ENCODE measurements at places on chromosomes 11 and 22.

DNA sequence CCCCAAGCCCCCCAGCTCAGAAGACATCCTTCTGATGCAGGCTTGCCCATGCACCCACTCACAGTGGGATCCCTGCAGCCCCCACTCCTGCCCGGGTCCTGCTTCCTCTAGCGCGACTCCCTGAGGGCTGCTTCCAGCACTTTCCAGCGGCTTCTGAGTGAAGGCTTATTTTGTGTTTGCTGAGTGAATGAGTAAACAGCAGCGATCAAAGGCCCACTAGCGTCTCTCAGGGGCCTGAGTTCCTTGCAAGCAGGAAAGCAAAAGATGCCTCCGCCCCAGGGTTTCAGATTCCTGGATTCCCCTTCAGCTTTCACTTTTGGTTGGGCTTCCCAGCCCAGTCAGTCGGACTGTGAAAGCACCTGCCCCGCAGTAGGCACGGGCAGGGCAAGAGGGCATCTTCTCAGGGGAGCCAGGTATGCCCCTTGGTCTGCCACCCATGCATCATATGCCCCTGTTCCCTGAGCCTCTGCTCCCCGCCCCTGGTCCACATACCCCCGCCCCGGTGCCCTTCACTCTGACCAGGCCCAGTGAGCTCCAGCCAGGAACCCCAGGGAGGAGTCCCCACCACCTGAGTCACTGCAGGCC is 9.2 kb downstream of the FADD start:
- no peak for DNase-seq

DNA sequence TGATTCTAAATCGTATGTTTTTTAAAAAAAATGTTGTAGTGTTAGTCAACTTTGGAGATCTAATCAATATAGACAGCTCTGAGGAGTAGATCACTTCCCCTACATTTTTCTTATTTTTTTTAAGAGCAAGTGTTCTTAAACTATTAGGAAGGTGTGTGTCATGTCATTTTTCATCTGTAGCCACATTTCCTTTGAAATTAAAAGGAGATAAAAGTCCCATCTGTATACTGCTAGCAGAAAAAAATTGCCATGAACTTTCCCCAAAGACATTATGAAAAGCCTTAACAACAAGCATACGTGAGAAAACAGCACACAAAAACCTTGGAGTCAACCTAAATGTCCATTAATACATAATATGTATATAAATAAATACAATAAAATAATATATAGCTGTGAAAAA is 286.6 kb downstream of the ETS1 start:
- no peak for DNase-seq

GRCh38 chr11:68358416-68358815 is 46.0 kb downstream of the LRP5 start:
- DNase-seq, result no peak

- DNase-seq, result no peak
Observed at GRCh38 chr11:106021181-106021966, 666 bp downstream of the MSANTD4 start.

DNA sequence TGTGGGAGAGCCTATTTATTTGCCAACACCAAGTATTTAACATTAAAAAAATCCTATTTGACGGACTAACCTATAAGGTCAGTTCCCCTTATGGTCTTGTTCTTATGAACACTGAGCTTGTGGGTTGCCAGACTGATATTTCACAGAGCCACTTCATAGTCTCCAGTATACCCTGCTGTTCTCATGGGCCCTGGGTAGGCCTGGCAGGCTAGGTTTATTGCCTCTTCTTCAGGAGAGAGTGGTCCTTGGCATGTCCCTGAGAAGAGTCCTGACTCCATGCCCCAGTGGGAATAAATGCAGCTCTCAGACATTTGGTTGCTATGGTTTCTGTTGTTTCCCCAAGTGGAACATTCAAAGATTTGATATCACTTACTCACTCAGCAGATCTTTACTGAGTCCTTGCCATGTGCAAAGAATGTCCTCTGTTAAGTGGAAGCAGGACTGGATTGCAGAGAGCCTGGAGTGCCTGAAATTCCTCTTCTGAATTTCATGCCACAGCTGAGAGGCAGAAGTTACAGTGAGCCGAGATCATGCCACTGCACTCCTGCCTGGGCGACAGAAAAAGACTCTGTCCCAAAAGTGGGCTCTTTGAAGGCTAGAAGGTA is 15.7 kb downstream of the SLC5A1 start:
- DNase-seq, result no peak

DNA sequence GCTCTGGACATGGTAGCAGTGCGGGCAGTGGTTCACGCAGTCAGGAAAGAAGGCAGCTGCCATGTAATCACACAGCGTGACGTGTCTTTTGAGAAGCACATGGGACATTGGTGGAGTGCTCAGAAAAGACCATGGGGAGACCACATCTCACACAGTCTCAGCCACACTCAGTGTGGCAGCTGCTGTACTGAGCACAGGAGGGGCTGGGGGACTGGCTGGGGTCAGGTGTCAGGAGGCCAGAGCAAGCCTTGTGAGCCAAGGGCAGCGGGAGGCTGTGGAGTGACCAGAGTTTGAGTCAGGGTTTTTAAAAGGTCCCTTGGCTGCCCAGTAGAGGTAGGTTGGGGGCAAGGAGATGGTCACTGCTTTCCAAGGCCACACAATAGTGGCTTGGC is 18.5 kb downstream of the CLDN5 start:
- no peak for DNase-seq

DNA sequence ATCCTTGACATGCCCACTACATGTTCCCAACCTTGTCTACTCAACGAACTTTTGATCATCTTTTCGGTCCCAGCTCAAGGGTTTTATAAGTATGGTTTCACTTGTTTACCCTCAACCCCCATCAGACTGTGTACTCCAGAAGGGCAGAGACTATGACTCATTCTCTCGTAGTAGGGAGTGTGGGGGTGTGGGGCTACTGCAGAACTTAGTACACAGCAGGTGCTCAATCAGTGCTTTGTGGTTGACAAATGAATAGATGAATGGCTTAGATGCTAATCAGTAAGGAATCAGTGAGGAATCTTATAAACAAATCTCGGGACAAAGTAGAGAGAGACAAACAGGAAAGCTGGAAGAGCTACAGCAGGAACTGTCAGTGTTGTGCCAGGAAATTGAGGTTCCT is 151.7 kb upstream of the PLET1 start:
- no peak for DNase-seq

- peak; percentile 7 for DNase-seq
Observed at GRCh38 chr11:67504950-67505581, at the start of gene PITPNM1. Gene PITPNM1 (minus strand): TSS chr11:67505363. CDS start chr11:67504180, 1,183 bp downstream.

DNA sequence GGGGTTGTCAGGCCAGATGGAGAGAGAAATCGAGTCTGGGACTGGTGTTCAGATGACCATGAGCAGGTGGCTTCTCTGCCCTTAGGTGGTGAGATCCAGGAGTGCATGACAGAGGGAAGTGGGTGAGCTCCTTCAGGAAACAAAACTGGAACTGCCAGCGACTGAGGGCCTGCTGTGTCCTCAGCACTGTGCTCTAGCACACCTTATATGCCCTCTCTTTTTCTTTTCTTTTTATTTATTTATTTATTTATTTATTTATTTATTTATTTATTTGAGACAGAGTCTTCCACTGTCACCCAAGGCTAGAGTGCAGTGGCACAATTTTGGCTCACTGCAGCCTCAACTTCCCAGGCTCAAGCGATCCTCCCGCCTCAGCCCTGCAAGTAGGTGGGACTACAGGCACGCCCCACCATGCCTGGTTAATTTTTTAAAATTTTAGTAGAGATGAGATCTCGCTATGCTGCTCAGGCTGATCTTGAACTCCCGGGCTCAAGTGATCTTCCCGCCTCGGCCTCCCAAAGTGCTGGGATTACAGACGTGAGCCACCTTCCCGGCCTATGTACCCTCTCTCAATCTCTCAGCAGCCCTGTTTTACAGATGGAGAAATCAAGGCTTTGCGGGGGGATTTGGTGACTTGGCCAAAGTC is 14.8 kb upstream of the RASD2 start:
- DNase-seq, result no peak

GRCh38 chr11:114412946-114413345 is 12.5 kb downstream of the RBM7 start:
- DNase-seq, result no peak

DNA sequence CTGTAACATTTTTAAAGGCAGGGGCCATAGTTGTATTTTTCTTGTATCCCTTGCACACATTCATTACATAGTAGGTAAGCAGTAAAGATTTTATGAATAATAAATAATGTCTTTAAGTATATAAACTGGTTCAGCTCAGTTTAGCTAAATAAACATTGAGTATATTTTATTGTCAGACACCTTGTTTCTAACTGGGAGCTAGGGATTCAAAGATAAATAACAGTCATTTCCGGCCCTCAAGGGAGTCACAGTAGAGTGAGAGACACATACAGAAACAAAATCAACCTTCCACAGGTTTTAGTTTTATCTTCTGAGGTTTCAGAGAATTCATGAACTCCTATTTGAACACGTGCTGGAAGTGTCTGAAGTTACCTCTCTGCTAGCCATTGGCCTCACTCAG is 760.2 kb downstream of the DLG2 start:
- DNase-seq, result no peak

GRCh38 chr22:48245196-48245485 is 1482.7 kb downstream of the TBC1D22A start:
- DNase-seq, result no peak

DNA sequence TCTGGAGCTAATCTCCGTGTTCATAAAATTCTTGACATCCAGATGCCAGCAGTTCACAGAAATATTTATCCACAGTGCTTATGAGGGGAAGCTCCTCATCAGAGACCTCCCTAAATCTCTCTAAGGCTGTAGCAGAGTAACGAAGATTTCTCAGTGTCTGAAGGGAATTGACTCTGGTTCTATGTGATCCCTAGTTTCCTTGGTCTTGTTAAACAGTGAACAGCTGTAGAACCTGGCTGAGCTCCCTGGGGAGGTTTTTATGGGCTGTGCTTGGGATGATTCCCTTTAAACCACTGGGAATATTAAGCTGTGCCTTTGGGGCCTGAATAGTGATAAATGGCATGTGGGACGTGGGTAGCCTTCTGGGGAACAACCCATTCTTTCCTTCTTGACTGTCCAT is 43.7 kb upstream of the ARHGAP20 start:
- no peak for DNase-seq

DNA sequence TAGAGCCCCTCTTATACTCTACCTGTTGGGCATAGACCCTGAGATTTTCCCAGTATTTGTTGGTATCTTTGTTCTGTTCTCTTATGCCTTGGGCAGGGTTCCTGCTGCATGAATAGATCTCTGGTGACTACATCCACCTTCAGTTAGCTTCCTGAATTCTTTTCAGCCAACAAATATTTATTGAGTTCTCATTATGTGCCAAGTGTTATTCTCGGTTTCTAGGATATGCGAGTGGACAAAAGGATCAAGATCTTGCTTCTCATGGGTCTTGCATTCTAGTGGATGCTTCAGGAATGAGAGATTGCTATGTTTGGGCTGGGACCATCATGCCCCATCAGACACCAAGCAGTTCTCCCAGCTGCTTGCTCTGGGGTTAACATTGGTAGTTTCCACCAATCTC is 340.0 kb downstream of the METTL15 start:
- DNase-seq, result no peak

DNA sequence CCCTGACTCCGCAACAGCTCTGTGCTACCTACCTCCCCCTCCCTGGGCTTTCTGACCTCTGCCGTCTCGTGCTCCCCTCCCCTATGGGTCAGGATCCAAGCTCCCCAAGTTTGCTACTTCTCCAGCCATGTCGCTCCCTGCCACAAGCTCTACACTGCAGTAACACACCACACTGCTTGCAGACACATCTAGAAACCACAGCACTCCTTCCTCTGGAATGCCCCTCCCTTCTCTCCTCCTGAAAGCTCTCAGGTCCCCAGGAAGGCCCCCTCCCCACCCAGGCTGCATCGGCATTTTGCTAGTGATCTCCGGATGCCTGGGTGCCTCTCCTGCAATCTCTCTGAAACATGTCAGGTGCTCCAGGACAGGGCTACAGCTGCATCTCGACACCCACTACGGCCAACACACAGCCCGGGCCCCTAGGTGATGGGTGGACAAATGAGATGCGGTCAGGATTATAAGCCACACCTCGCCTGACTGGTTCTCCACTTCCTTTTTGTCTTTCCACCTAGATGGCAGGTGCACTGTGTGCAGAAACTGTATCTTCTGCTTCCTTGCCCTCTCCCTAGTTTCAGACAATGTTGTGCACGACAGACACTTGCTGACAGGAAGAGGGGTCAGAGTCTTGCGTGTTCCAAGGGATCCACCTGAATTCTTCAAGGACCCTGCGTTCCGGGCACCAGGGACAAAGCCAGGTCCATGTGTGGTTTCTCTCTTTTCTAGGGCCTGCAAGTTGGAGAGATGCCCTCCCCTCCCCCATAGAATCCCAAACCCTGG is 22.9 kb downstream of the RPUSD4 start:
- no peak for DNase-seq

DNA sequence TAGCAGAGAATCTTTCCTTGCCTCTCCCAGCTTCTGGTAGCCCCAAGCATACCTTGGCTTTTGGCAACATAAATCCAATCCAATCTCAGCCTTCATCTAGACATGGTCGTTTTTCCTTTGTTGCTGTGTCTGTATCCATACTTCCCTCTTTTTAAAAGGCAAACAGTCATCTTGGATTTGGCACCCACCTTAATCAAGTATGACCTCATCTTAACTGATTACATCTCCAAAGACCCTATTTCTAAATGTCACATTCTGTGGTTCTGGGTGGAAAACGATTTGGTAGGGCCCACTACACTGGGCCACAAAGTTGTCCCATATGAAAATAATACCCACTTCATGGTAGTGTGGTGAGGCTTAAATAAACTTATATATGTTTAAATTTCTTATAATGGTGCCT is 852 bp downstream of the BUD13 start:
- DNase-seq, result no peak

- no peak for DNase-seq
Observed at GRCh38 chr11:34065505-34066203, 14.1 kb downstream of the CAPRIN1 start.

GRCh38 chr11:119284344-119285157 is 32.4 kb downstream of the MCAM start:
- peak; percentile 28 for DNase-seq

DNA sequence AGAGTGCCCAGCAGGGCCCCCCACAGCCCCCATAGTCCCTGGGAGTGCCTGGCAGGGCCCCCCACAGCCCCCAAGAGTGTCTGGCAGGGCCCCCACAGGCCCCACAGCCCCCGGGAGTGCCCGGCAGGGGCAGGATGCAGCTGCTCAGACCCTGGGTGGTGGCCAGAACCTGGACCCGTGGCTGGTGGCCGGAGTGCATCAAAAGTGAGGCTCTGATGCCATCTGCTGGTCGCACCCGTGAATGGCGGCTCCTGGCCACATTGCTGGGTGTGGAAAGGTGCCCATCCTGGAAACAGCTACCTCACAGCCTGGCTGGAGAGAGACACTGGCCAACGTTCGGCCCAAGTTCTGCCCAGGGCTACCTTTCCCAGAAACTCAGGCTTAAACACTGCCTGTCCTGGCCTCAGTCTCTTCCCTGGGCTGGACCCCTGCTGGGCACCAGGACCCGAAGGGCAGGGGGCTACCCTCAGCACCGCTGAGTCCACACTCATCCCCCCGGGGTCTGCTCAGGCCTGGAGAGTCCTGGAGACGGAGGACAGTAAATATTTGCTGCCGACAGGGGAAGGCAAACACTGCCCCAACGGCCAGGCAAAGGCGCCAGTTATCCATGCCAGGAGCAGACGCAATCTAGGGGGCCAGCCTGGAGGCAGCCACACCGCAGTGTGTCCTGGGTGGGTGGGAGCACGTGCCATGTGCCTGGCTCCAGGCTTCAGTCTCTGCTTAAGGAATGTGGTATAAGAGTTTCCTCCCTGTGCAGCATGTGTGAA is 4.4 kb downstream of the INS start:
- peak; percentile 39 for DNase-seq
